ENCODE measurements at places on chromosomes 11 and 22. TPM values are rescaled to one million over a fixed set of nuclear protein-coding genes. Genes with fewer than 3 reads are reported as not detected.

Gene ARAP1
- polyA plus RNA-seq: 62.1 TPM

Gene ABCG4
- 0.80 TPM for polyA plus RNA-seq

Gene SCGB1D4
- polyA plus RNA-seq: not detected

Gene OR10W1
- polyA plus RNA-seq: not detected

Gene RTN4RL2
- 3.1 TPM for polyA plus RNA-seq

Gene NCAM1
- polyA plus RNA-seq: 72.6 TPM

Gene B3GAT1
- polyA plus RNA-seq: 3.5 TPM

Gene CCDC188
- 0.53 TPM for polyA plus RNA-seq

Gene NFRKB
- polyA plus RNA-seq: 35.7 TPM

Gene APOBEC3B
- polyA plus RNA-seq: 8.4 TPM
